Activated naive CD4-positive, alpha-beta T cell treated with anti-CD3 and anti-CD28 coated beads, Interleukin-2, amount 50 U/mL, for 72 hours (primary cell): ENCODE measurements at places on chromosomes 13 and 19.

DNA sequence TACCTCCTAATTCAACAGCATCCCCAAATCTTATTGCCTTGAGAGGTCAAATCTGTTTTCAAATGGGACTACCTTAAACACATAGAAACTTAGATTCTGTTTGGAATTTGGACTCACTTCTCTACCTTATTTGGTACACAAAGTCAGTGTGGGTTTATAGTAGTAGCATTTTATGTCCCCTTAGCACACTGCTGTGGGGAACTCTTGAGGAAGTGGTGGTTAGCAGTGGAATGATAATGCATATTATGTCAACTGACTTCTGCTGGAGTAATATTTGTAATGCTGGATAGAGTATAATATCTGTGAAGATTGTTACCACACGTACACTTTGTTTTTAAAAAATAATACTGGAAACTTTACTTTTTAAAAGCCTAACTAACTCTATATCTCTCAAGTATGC lies 386.3 kb downstream of the NDFIP2 start:
- no peak for DNase-seq

- no peak for DNase-seq
Observed at GRCh38 chr13:60679131-60679530, 282.1 kb downstream of the TDRD3 start.

GRCh38 chr13:39910833-39911232 lies 255.4 kb downstream of the COG6 start:
- DNase-seq = no peak

- no peak for DNase-seq
Observed at GRCh38 chr19:9132422-9132821, 5.7 kb upstream of the OR7G3 start.

- peak; percentile 96 for DNase-seq
Observed at GRCh38 chr13:30114571-30115256, 192.6 kb downstream of the KATNAL1 start.

- DNase-seq = peak; percentile 62
Observed at GRCh38 chr19:1860042-1860775, 3.2 kb downstream of the KLF16 start.

- DNase-seq = no peak
Observed at GRCh38 chr19:23541991-23542390, 145.0 kb downstream of the ZNF675 start.

DNA sequence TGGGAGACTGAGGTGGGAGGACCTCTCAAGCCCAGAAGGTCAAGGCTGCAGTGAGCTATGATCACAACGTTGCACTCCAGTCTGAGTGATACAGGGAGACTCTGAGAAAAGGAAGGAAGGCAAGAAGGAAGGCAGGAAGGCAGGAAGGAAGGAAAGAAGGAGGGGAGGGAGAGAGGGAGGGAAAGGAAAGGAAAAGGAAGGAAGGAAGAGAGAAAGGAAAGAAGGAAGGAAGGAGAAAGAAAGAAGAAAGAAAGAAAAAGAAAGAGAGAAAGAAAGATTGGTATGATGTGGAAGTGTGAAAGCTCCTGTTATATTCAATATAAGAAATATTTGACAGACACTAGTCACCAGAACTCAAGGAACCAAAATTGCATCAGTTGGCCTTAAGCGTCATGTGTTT lies 32.5 kb upstream of the CEBPG start:
- DNase-seq = no peak

- DNase-seq = no peak
Observed at GRCh38 chr19:14116918-14117578, 514 bp downstream of the PRKACA start.

DNA sequence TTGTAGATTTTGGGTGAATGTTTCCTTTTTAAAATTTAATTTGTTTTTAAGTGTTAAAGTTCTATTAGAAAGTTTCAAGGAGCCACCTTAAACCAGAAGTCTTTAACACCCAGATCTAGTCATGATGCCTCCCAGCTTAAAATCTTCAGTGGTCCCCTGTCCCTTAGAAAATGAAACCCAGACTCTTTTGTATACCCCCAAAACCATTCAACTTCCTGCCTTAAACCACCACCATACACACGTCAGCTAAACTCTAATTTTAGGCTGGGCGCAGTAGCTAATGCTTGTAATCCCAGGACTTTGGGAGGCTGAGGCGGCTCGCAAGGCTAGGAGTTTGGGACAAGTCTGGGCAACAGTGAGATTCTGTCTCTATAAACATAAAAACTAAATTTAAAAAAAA lies 37.9 kb downstream of the N4BP2L1 start:
- DNase-seq = no peak
